ENCODE measurements at places on chromosomes 7 and 10.
A peak's percentile ranks its signal among the peaks of the same experiment; 100 is the strongest.

- no peak for DNase-seq
Measured at GRCh38 chr7:79084423-79084822, 369.0 kb downstream of the MAGI2 start.

DNA sequence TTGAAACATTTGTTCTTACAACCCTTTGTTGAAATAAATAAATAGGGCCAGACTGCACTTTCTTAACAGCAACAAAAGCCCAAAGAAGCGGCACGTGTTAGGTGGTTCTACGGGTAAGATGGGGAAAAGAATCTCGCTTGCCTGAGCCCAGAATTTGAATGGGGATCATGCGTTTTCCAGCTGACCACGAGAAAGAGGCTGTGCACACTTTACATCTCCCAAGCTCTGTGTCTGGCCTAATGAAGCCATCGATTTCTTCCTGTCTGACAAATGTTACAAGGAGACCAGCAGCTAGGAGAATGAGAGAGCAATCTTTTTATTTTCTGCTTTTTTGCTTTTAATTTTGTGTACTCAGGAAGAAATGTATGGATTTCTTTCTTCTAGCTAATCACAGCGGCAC lies 52.2 kb downstream of the FRMD4A start:
- no peak for DNase-seq

GRCh38 chr10:16583382-16583781 lies 61.7 kb upstream of the C1QL3 start:
- DNase-seq = no peak

DNA sequence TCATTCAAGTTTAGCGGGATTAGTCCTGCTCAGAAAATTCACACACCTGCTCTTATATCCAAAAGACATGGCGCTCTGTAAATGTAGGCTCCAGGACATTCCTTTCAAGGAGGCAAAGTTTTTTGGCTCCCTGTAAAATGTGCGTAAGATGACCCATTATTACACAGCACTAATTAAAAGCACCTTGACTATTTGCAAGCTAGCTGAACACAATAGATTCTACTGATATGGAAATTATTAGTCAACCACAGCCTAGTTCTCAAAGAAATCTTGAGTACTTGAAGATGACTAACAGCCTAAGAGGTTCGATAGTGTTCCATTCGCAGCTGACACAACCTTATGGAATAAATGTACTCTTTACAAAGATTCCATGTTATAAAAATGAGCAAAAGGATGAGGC lies 175.2 kb downstream of the BMPER start:
- DNase-seq = peak; percentile 62

GRCh38 chr7:12866207-12866606 lies 178.8 kb downstream of the ARL4A start:
- no peak for DNase-seq
